ENCODE measurements at places on chromosomes 16 and 17.

DNA sequence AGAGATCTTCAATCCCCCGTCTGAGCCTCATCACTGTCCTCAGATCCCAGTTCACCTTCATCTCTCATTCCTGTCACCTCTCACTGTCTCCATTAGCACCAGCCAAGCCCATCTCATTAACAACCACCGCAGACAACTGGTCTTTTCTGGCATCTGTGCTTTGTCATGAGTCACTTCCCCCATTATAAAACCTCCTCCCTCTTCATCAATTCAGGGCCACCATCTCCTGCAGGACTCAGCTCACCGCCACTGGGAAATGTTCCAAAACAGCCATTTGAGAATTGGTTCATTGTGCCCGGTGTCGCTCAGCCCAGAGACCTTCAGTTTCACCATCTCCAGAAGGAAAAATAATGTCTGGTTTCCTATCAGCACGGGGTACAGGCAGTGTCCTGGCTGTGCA, 56.9 kb upstream of the TEKT3 start:
- DNase-seq: no peak

DNA sequence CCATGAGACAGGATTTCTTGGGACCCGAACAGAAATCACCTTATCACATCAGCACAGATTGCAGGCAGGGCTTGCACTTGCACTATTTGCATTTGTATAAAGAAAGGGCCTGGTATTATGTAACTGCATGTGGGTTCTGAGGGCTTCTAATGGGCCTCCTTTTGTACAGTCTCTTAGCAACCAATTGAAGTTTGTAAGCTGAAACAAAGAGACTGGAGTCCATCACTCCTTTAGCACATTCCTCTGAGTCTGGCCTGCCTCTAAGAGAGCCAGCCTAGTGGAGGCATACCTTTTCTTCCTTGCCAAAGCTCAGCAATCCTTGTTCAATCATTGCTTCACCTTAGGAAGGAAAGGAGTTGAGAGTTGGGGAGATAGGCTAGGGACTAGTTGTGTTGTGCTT, 387.1 kb downstream of the XYLT1 start:
- DNase-seq: no peak

DNA sequence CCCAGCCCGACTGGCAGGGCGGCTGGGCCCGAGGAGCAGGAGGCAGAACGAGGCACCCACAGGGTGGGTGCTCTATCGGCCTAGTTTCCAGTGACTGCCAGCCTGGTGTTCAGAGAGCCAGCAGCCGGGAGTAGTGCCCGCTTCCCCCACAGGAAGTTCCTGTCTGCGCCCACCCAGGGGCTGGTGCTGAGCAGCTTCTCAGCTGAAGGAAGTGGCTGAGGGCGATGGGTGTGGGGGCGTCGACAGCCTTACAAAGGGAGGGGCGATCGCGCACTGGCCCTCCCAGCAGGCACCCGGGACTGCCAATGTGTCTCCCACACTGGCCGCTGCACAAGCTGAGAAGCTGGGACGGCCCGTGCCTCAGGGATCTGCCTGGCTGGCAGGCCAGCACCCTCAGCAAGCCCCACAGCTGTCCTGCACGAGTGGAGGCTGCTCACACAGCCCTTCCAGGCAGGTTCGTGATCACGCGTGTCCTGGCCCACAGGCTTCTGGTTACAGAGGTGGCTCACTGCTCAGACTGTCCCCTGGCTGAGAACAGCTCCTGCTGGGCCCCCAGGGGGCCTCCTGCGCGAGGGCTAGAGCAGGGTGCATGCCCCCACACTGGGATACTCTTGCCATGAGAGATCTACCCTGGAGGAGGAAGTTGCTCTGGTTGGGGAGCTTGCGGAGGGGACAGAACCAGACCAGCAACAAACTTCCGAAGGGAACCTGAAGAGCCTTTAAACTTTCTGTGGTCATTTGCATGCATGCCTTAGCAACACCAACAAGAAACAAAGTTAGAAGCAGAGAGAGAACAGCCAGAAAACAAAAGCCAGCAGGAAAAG, 2.5 kb downstream of the RNF166 start:
- DNase-seq: no peak

DNA sequence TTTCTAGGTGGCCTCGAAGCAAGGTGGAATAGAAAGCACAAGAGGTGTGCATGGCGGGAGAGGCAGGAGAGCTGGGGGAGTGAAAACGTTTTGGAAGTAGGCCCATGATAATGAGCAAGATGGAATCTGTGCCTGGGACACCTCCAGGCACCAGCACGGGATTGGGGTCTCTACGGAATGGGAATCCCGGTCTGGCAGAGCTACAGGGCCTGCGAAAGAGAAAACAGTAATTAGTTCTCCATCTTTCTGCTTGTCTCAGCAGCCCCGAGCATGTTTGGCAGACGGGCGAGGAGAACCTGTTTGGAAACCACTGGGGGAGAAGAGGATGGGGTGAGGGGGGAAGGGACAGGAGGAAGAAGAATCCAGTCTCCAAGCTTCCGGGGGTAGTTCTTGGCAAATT, 258.7 kb downstream of the SOX9 start:
- no peak for DNase-seq

- DNase-seq: no peak
Observed at GRCh38 chr17:59027750-59028149, 78.9 kb downstream of the TRIM37 start.

DNA sequence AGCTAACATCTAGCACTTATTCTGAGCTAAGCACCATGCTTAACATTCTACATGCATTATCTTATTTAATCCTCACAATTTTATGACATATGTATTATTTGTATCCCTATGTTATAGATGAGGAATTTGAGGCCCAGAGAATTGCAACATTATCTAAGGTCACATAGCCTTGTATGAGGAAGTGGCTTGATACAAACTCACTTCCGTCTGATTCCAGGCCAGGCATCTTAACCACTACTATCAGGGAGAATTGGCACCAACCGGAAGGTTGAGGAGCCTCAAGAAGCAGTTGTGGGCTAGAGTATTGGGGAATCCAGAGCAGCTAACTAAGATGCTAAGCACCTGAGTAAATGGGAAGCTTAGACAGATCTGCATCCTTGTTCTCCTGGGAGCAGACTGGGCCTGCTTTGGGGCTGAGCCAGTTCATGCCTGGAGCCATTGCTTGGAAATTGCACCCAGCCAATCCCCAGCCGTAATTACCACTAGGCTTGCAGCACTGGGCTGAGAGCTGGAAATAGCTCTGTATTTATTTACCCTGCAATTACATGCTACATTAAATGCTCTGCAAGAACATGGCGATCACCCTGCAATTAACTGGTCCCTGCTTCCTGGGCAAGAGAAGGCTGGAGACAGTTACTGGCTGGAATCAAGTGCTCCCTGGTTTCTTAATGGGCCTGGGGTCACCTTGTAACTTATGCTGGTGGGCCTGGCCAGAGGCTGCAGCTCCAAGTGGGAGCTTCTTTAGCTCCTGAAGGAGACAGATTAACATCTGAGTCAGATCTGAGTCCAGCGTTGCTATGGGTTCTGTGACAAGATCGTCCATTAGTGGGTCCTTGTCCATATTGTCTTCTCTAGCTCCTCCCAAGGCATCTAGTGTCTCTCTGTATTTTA, 273.1 kb upstream of the CCL2 start:
- DNase-seq: no peak

- DNase-seq: no peak
Observed at GRCh38 chr16:50437769-50438437, 69.1 kb upstream of the BRD7 start.

DNA sequence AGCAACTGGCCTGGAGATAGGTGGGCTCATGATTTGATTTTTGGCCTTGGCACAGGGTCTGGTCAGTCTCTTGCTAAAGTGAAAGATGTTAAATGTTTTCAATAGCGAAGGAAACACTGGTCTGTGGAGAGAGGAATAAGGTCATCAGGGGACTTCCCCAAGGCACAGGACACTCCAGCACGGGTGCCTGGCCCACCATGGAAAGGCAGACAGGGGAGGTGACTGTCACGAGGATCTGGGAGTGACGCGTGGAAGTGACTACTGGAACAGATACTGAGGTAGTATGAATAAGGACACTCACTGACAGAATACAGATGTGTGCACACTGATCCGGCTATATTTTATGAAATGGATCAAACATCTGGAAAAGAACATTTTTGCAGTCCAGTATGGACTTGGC, 16.7 kb upstream of the ICAM2 start:
- no peak for DNase-seq

DNA sequence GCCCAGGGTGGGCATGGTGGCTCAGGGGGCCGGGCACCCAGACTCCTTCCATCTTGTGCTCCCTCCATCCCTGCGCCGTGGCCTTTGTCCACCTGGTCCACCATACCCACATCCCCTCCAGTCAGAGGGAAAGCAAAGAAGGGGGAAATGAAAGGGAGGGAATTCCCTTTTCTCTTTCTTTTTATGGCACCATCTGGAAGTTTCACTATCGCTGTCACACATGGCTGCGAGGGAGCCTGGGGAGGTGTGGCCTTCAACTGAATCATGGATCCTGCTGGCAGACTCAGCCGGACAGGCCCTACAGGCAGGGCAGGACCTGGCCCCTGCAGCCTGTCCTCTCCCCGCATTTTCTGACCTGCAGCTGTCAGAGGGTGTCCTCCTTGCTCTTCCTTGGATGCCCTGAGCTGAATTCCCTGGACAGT, 6.2 kb downstream of the SLC12A3 start:
- no peak for DNase-seq

DNA sequence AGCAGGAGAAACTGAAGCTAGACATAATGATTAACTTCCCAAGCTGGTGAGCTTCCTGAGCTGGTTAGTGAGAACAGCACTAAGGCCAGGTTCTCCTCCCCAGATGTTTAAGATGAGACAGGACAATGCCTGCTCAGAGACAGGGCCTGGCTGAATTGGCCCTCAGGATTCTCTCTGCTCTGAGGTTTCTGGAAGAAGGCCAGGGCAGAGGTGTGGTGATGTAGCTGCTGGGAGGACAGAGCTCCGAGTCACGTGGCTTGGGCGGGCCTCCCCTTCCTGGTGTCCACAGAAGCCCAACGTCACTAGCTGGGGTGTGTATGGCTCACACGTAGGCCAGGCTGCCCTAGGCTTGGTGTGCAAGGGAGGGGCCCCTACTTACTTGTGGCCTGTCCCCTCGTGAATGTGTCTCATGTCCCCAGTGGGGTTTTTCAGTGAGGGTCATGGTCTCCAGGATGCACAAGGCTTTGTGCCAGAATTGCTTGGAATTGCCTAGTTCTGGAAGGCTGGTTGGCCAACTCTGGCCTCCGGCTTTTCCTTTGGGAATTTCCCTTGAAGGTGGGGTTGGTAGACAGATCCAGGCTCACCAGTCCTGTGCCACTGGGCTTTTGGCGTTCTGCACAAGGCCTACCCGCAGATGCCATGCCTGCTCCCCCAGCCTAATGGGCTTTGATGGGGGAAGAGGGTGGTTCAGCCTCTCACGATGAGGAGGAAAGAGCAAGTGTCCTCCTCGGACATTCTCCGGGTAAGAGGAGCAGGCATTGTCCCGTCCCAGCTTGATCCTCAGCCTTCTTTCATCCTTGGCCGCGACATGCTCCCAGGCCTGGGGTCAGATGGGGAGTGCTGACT, 3.4 kb downstream of the NOD2 start:
- no peak for DNase-seq

DNA sequence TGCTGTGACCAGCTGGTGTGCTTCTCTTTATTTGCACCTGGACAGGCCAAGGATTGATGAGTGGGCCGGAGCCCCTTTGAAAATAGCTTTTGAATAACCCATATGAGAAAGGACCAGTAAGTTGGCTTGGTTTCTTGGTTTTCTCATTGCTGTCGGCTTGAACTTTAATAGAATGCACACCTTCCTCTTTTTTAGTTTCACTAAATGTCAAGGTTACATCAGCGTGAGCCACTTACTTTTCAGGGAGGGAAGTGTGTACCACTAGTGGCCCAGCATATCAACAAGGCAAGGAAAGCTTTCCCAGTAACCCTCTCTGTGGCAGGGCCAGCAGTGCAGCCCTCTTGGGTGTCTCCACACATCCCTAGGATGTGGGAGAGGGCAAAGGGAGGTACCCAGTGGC, 433.3 kb downstream of the CA10 start:
- no peak for DNase-seq

- DNase-seq: no peak
Observed at GRCh38 chr17:33809748-33810147, 445.3 kb upstream of the CCL2 start.

- no peak for DNase-seq
Observed at GRCh38 chr17:73269329-73269615, 7.6 kb upstream of the CPSF4L start.

GRCh38 chr17:29962656-29963055, 21.2 kb downstream of the EFCAB5 start:
- DNase-seq: no peak

DNA sequence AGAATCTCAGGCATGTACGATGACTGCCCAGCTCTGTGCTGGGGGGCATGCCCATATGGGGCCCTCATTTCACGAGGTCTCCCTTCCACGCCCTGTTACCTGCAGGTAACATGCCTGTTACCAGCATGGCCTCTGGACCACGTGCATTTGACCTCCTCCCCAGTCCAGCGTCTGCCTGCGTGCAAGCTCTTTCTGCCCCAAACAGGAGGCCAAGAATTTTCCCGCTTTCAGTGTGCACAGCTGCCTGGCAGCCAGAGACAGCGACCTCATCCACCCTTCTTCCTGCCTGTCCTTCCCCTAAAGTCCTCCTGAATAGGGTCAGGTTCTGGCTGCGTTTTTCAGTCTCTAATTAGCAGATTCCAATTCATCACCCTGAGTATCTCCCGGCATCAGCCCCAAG, 306.5 kb upstream of the ZFHX3 start:
- no peak for DNase-seq

GRCh38 chr17:72004611-72005331, 116.0 kb upstream of the SOX9 start:
- DNase-seq: no peak

DNA sequence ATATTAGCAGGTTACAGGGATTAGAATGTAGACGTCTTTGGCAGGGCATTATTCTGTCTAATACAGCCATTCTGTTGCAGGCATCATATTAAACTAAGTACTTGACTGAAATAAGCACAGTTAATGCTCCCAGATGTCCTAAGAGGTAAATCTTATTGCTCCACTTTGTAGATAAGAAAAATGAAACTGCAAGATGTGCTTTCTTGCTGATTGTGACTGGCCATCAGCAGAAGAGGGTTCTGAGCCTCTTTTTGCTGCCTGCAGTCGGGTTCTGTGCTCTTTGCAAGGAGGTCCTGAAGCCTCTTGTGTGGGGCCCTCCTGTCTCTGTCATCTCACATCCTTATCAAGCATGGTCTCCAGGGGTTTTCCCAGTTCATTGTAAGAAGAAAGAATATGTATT, 167.1 kb downstream of the KCNJ2 start:
- DNase-seq: no peak

GRCh38 chr16:67845291-67846062, 1.3 kb upstream of the NUTF2 start:
- no peak for DNase-seq

- DNase-seq: no peak
Observed at GRCh38 chr16:8611886-8612600, 9.5 kb upstream of the METTL22 start.

- no peak for DNase-seq
Observed at GRCh38 chr17:66777689-66778225, 57.2 kb upstream of the CACNG5 start.

Data from mesothelial cell of epicardium (in vitro differentiated cells).